ENCODE measurements at places on chromosomes 4 and X.

GRCh38 chr4:146333187-146333894 lies 119.0 kb downstream of the REELD1 start:
- peak; percentile 3 for DNase-seq

DNA sequence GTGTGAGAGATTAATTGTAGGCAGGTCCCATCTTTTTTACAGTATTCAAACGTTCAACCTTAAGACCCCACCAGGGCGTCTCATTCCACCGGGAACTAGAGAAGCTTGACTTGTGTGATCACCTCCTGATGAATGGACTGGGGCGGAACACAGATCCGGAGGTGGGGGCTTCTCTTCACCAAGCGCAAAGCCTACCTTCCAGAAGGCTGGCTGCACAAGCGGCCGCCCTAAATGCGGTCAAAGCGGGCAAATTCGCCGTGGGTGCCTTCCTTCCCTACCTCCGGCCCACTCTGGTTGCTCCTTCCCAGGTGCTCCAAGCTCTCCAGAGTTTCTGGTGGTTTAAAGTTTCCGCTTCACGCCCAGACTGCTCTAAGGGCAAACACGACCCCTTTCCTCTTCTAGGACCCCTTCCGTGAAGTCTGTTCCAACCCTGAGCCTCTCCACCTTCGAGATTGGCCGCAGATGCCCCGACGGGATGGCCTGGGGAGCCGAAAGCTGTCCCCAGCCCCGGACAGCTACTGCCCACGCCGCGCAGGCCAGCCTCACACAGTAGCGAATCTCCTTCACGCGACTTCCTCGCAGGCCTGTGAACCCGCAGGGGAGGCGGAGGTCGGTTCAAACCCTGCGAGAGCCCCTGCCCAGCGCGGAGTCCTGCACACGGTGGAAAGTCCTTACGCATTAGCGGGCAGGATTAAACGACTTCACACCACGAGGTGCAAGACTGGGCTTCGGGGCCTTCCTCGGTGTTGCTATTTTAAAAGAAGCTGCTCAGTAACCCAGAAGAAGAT lies 1.6 kb upstream of the WWC2 start:
- no peak for DNase-seq

GRCh38 chr4:52945982-52946381 lies 83.9 kb downstream of the RASL11B start:
- no peak for DNase-seq

- DNase-seq = no peak
These were observed 48.7 kb upstream of the CRMP1 start for GRCh38 chr4:5941601-5942000.

DNA sequence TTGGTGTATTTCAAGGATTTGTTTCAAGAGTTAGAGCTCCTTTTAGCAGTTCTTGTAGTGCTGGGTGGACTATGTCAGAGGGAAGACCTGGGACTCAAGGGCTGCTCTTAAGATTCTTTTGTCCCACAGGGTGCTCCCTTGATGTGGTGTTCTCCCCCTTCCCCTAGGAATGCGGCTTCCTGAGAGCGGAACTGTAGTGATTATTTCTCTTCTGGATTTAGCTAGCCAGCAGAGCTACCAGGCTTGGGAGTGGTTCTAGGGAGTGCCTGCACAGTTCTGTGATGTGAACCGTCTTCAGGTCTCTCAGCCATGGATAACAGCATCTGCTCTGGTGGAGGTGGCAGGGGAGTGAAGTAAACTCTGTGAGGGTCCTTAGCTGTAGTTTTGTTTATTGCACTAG lies 336.8 kb downstream of the FSTL5 start:
- DNase-seq = no peak

All from stimulated activated CD4-positive, alpha-beta T cell treated with anti-CD3 and anti-CD28 coated beads, Interleukin-12 subunit alpha, Interleukin-12 subunit beta, amount 100 ng/mL, for 48 hours (primary cell).